ENCODE measurements at places on chromosomes 2 and 18.

DNA sequence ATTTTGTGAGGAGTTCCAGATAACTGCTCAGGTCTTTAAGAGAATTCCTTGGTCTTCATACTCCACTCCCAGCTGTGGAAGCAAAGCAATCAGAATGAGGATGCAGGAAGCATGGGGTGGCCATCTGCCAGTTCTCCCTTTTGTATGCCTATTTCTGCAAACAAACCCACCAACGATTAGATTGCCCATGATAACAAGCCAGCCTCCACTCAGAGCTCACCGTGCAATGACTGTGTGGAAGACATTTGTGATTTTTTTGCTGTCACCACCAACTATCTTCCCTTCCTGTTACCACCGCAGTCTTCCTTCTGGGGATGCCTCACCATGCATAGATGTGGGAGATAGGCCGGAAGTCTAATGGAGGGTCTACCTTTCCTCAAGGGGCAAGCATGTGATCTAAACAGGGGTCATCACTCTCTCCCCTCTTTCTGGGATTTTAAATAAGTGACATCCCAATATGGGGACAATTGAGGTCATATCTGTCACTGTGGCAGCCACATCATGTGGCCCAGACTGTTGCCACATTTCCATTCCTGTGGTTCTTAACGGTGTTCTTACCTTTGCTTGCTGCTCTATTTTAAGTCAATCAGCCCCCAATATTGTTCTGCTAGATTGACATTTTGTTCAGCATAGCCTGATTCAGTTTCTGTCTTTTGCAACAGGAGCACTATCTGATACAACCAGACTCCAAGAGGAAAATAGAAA, 4.4 kb downstream of the AFF3 start:
- DNase-seq, result no peak

DNA sequence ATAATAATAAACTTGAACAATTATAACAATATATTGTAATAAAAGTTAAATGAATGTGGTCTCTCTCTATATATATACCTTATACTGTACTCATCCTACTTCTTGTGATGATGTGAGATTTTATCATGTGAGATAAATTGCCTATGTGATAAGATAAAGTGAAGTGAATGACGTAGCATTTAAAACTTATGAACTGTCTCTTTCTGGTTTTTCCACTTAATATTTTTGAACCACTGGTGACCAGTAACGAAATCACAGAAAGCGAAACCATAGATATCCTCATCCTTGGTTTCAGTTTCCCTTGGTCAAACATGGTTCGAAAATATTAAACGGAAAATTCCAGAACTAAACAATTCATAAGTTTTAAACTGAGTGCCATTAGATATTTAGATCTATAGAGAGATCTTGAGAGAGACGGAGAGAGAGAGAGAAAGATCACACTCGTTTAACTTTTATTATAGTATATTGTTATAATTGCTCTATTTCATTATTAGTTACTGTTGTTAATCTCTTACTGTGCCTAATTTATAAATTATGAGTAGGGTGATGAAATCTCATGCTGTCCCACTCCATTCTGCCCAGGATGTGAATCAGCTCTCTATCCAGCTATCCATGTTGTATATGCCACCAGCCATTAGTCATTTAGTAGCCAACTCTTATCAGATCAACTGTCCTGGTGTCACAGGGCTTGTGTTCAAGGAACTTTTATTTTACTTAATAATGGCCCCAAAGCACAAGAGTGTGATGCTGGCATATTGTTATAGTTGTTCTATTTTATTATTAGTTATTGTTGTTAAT, 156.8 kb downstream of the THADA start:
- no peak for DNase-seq

GRCh38 chr2:56014046-56014730, 90.6 kb upstream of the EFEMP1 start:
- no peak for DNase-seq

- DNase-seq, result no peak
Observed at GRCh38 chr2:3827673-3828575, 124.5 kb downstream of the DCDC2C start.

DNA sequence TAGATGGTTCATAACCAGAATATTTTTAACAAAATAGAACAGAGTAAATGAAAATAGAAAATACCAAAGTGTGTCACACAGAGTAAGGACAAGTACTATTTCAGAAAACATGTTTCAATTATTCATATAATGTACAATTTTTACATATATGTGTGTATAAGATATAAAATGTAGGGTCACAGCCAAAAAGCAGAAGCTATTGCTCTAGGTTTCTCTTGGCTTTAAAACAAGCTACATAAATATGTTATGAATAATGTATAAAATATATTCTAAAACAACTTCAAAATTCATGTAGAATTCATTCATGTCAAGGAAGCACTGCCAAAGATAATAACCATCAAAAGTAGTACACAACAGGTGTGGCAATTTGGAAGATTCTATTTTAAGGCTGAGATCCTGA, 218.2 kb downstream of the TTC32 start:
- no peak for DNase-seq

GRCh38 chr2:176317623-176318065, 48.4 kb downstream of the MTX2 start:
- no peak for DNase-seq

GRCh38 chr2:233426619-233427342, 72.5 kb downstream of the DGKD start:
- no peak for DNase-seq

GRCh38 chr2:174623690-174624089, 26.1 kb upstream of the WIPF1 start:
- DNase-seq, result no peak

GRCh38 chr18:56967035-56967434, 179.9 kb upstream of the BOD1L2 start:
- no peak for DNase-seq

- DNase-seq, result peak; percentile 26
Observed at GRCh38 chr2:168669151-168669550, 133.3 kb upstream of the NOSTRIN start.

DNA sequence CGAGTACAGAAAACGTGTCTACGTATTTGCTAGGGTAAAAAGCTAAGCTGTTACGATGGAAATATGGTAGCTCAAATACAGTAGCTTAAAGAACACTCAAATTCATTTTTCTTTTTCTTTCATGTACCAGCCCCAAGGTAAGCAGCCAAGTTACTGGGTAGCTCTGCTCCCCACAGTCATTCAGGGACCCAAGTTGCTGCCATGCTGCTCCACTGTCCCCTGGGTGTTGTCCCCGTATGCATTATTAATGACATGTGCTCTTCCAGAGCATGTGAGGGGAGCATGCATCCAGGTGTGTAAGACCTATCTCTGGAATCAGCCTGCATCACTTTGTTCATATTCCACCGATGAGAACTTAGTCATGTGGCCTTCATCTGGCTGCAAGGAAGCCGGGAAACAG, 105.1 kb upstream of the SP3 start:
- DNase-seq, result no peak

DNA sequence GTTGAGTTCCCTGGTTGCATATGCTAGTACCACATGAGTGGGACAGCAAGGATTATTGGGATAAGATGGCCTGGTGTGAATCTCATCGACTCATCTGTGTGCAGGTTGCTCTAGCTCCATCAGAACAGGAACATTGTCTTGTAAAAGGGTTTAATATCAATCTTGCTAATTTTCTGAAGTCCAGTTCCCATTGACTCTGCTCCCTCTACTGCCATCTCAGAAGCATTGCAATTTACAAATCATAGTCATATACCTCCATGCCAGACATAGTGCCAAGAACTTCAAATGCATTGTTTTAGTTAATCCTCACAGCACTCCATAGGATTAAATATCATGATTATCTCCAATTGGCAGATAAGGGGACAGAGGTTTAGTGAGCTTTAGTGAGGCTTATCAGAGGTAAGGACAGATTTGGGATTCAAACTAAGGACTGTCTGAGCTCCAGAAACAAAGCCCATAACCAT, 4.8 kb upstream of the STAT4 start:
- DNase-seq, result no peak

GRCh38 chr2:133324150-133324561, 244.1 kb downstream of the NCKAP5 start:
- no peak for DNase-seq

DNA sequence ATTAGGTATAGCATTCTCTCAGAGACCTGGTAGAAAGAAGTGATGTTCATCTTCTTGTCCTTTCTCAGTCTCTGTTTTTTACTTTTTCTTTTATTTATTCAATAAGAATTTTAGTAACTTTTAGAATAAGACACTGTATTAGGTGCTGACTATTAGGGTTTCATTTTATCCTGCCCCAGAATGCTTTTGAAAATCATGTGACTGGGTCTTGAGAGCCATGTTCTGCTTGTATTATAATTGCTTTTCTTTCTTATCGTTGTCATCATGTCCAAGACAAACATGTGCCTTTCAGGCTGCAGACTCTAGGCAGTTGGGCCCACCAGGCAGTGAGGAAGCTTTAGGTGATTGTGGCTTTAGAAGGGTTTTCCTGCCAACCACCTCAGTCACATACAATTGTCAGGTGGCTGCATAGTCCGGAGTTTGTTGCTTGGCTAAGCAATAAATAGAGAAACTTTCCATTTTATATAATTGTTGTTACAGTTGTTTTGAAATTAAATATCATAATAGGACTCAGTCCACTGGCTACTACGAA, 15.1 kb downstream of the GRHL1 start:
- no peak for DNase-seq

GRCh38 chr2:31541853-31542252, 38.9 kb downstream of the SRD5A2 start:
- no peak for DNase-seq

- no peak for DNase-seq
Observed at GRCh38 chr18:57002627-57003026, 144.3 kb upstream of the BOD1L2 start.

- DNase-seq, result no peak
Observed at GRCh38 chr2:172680436-172681068, 55.1 kb upstream of the RAPGEF4 start.

GRCh38 chr2:99879481-99879880, 262.9 kb downstream of the AFF3 start:
- DNase-seq, result no peak

DNA sequence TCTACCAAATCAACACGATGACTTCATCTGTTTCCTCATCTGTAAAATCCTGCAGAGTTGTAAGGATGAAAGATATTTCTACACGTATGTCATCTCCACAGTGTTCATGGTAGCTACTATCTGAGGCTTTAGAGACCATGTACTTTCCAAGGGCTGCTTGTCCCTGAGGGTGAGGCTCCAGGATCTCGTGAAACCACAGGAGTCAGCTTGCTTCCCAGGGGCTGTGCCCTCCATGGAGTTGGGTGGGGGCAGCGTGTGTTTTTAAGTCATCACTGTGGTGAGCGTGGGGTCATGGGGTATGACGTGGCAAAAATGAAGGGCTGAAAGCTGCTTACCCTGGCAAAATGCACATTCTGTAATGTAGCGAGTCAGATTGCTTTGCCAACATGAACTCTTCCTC, 81.6 kb downstream of the ASAP2 start:
- DNase-seq, result no peak

GRCh38 chr2:144415386-144415785, 104.5 kb downstream of the ZEB2 start:
- DNase-seq, result no peak

GRCh38 chr2:46763861-46764260, 151.7 kb downstream of the MCFD2 start:
- DNase-seq, result no peak

- DNase-seq, result no peak
Observed at GRCh38 chr2:96546797-96547196, 10.2 kb downstream of the ARID5A start.

DNA sequence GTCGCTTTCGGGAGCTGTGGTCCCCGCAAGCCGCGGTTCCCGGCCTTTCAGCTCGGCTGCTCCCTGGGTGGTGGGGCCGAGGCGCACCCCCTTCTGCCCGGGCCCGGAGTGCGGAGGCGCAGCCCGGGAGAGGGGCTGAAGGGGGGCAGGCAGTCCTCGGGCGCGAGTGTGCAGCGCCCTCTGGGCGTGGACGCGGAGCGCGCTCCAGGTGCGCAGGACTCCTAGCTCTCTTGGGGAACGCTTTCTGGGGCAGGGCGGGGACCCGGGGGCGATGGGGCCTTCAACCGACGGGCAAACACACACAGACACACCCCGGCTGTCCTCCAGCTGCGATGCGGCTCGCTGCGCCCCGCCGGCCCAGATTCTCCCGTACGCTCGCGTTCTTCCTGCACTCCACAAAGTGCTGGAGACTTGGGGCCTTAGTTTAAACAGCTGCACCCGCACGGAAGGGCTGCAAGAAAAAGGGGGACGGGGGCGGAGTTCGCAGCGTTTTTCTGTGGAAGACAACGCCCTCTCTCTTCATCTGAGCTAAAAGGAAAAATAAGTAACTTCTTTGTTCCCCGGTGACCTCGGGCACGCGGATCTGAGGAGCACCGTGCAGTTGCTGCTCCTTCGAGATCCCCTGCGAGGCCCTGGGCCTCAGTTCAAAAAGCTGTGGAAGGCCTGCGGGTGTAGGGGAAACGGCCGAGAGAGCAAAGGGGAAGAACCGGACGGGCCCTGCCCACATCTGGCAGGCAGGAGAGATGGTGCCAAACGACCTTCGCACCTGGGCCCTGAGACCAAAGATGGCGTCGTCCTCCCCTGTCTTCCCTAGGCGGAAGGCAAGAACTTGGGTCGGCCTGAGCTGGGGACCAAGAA, 593 bp upstream of the SDC1 start:
- no peak for DNase-seq

DNA sequence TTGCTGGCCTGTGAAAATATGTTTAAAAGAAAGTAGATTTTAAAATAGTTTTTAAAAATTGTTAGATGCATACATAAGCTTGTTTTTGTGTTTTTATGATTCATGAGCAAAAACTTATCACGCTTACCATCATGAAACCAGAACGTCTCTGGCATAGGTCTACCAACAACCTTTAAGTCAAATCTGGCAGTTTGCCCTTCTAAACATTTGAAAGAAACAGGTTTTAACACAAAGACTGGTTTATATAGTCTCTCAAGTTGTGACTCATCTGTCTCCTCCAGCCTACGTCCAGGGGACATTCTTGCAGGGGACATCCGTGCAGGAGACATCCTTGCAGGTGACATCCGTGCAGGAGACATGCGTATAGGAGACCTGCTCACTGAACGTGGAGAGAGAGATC, 29.6 kb downstream of the TTN start:
- no peak for DNase-seq

DNA sequence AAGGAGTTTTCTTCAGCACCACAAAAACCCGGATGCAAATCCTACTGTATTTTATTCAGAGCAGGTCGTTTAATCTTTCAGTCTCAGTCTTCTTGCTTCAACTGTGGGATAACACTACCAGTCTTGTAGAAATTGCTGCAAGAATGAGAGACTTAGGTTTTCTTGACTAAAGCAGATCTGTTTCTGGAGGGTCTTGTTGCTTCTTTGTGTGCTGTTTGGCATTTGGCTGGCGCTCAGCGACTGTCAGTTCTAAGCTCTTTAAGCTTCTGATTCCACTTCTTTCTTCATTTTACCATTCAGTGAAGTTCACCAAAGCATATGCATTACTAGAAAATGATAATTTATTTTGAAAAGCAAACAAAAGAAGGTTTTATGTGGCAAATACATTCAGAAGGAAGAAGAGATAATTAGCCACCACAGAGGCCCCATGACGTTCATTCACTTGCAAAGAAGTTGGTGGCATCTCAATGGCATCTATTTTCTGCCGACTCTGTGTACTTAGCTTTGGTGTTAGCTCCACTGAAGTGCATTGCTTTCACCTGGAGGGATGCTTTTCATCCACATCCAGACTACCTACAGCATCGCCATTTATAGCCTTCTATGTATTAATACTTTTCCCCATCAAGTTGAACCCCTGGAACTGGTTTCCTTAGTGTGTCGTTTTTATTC, 53.7 kb downstream of the TRIB2 start:
- DNase-seq, result no peak

- no peak for DNase-seq
Observed at GRCh38 chr2:120864981-120865380, 129.3 kb downstream of the GLI2 start.

- DNase-seq, result no peak
Observed at GRCh38 chr18:69948919-69949537, 1.4 kb upstream of the CD226 start.

GRCh38 chr2:149355716-149356422, 25.5 kb downstream of the LYPD6 start:
- no peak for DNase-seq

Measured in caudate nucleus (tissue), 63 donors.